ENCODE measurements at places on chromosomes 12 and 14.
A peak's percentile ranks its signal among the peaks of the same experiment; 100 is the strongest.

DNA sequence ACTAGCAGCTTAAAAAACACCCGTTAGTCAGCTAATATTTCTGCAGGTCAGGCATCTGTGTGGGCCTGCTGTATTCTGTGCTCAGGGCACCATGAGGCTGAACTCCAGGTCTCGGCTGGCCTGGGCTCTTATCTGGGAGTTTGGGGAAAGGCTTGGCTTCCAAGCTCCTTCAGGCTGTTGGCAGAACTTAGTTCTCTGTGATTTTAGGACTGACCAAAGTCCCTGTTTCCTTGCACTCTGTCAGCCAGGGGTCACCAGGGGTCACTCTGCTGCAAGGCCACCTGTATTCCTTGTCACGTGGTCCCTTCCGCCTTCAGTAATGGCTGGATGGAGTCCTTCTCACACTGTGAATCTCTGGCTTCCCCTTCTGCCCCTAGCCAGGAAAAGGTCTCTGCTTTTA lies 586.4 kb downstream of the AACS start:
- DNase-seq = no peak

DNA sequence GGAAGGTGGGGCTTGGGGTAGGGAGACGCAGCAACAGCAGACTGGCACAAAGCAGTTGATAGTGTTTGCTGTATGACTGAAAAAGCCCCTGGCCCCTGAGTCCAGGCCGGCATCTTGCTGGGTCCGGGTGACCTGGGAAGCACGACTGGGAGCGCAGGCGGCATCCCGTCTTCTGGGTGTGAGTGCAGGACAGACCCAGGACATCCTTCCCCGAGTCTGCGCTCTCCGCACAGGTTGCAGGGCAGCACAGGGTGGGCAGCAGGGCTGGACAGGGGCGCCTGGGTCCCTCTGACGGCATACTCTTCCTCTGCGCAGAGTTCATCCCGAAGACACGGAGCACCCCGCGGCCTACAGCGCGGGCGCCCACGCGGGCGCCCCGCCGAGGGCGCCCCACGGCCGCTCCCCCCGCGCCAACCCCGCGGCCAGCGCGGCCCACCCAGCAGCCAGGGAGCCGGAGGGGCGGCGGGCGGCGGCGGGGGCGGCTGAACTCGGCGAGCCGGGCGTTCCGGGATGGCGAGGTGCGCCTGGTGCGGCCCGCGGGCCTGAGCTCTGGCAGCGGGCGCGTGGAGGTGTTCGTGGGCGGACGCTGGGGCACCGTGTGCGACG lies 9.2 kb upstream of the CYP46A1 start:
- DNase-seq = no peak

GRCh38 chr14:49159081-49159480 lies 427.1 kb downstream of the RPS29 start:
- DNase-seq = no peak

DNA sequence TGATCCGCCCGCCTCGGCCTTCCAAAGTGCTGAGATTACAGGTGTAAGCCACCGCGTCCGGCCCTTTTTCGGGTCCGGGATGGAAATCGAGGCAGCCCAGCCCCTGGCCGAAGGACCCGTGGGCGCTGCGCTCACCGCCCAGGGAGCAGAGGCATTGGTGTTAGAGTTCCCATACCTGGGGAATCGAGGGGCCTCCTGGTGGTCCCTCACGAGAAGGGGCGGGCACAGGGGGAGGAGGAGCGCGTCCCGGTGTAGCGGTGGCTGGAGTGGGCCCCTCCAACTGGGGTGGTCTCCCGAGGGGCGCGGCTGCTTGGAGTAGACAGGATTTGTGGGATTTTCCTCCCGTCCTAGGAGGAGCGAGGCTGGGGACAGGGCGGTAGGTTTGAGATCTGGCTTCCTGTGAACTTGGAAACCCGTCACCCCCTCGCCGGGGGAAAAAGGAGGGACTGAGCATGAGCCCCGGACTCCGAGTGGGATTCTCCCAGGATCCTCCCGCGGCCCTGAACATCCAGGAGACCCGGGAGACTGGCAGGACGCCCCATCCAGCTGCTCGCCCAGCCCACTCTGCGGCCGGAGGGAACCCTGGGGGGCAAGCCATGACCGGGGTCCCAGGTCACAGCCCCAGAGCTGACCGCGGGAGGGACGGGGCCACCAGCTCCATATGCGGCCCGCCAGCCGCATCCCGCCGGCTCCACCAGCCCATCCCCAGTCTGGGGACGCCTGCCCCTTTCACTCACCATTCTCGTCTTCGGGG lies 70.9 kb downstream of the ASCL4 start:
- no peak for DNase-seq

DNA sequence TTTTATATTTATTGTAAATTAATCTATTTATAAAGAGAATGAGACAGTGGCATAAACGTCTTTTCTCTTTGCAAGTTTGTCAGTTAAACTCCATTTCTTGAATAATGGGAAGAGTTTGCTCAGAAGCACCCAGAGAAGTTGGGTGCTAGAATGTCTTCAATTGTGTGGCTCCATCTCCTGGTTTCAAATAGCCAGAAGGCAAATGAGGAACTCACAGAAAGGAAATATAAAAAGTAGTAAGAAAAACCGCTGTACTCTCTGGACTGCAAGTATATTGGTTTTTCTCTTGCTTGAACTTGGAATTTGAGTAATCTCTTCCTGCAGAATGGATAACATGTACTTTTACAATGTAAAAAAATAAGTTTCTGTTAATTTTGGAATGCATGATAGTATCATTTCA lies 217.5 kb downstream of the DPY19L2 start:
- no peak for DNase-seq

- no peak for DNase-seq
These were observed 101.1 kb downstream of the C12orf75 start for GRCh38 chr12:105431537-105432100.

- DNase-seq = peak; percentile 26
These were observed 963 bp downstream of the ATL1 start for GRCh38 chr14:50560931-50561285.

DNA sequence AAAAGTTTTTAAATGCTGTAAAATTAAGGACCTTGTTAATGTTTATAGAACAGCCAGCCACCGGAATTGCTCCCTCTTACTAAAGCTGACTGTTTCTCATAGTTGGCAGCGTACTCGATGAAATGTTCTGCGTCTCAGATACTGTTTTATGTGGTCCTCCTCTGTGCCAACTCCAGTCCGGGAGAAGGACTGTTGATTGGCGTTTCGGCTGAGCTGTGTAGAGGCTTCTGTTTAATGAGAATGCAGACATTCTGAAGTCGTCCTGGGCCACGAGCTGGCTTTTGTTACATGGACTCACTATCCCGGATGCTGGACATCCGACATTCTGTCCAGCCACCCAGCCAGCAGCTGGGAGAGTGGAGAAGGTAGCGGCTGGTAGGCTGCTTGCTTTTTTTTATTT lies 75.4 kb downstream of the WDR20 start:
- DNase-seq = no peak

GRCh38 chr14:88962356-88962755 lies 137.9 kb downstream of the TTC8 start:
- no peak for DNase-seq

DNA sequence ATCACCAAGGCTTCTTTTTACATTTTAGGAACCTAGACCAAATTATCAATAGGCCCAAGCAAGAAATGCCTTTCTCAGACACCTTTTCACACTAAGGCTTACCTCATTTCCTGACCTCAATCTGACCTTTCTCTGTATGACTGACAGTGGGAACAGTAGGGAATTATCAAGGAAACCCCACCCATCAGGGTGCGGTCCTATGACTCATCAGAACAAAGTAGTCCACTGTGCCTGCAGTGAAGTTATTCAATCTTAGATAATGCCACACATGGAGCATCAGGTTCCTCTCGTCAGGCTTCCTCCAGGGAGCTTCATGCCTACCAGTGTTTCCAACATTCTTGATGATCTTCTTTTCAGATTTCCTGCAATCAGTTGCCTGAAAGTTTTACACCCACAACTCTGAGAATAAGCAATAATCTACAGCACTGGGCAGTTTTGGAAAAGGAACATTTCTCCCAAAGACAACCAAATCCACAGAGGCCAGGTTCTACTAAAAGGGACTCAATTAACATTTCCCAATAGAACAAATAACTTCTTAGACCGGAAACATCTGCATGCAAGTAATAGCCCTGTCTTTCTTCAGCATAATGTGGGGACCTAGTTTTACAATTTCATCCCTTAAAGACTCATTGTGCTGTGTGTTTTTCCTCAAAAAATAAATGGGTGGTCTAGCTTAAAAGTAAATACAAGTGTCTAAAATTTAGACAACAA lies 35.9 kb upstream of the TMTC2 start:
- peak; percentile 40 for DNase-seq

- no peak for DNase-seq
These were observed 13.3 kb downstream of the REM2 start for GRCh38 chr14:22896356-22896755.

DNA sequence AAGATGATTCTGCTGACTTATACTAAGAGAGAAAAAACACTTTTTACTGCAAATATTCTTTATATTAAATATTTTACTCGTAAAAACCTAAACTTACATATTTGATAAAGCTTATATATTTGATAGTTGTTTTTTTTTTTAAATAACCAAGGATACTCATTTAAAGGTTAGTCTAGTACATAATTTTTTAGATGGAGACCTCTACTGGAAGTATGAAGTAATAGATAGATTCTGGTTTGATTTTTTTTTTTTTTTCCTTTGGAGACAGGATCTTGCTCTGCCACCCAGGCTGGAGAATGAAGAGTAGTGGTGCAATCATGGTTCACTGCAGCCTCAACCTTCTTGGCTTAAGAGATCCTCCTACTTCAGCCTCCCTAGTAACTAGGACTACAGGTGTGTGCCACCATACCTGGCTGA lies 16.4 kb downstream of the ARID2 start:
- DNase-seq = no peak

- DNase-seq = no peak
These were observed 893.3 kb upstream of the MDGA2 start for GRCh38 chr14:48568688-48569087.

DNA sequence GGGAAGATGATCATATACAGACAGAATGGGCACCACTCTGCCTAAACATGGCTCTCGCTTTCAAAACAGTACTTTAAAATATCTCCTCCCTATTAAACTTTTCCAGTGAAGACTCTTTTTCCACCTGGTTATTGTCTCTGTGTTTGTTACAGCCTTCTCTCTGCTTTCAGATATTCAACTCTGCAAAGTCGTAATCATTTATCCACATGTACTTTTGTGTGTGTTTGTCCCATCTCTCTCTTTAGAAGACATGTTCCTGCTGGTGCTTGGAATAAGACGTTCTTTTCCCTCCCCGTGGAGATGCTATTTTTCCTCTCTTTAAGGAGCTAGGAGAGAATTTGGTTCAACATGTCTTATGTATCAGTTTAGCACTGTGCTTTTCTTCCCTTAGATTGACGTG lies 45.1 kb downstream of the ETV6 start:
- no peak for DNase-seq

DNA sequence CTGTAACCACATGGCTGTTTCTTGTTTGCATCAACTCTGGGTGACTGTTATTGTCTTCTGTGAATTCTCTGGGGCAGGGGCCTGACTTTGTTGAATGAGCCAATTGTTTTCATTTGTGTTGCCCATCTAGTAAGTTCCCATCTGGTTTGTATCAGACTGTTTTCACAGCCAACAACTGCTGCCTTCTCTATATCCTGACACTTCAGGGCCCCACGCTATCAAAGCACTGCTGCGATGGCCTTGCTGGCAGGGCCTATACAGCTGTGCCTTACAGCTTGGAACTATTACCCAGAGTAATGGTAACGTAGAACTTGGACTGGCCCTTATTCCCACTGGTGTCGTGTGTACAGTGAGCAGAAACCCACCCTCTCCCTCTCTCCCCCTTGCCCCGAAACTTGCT lies 104.3 kb upstream of the DACT1 start:
- DNase-seq = no peak

DNA sequence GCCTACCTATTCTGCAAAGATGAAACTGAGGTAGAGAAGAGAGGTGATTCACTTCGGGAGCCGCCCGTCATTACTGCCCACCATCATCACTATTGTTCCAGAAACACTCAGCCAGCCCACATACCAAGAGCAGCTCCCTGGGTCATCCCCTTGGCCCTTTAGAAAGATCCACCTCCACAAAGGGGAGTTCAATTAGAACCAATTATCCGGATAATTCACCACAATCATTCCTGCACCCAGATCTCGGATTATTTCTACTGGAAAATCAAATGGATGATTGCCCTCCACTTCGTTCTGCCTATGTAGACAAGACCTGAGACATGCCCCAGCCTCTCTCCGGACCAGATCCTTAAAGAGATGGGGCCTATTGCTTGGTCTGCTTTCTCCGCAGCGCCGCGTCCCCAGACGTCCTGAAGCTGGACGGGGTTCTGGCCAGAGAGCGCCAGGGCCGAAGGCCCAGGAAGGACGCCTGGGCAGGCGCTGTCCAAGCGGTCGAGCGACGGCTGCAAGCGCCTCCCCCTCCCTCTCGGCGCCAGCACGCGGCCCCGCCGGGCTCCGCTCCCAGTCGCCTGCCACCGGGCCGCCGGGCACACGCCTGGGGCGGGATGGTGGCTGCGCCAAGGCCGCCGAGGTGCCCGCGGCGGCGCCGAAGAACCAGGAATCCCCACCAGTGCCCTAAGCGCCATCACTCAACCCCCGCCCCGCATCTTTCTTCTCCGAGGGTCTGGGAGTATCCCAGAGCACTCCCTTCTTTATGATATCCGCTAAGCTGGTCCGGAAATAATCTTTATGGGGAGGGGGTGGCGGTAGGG lies 1.3 kb upstream of the ASCL1 start:
- DNase-seq = no peak

- no peak for DNase-seq
These were observed 117.8 kb downstream of the PHLDA1 start for GRCh38 chr12:75913502-75914351.

GRCh38 chr12:45655186-45655585 lies 74.3 kb upstream of the ARID2 start:
- DNase-seq = peak; percentile 52

- peak; percentile 69 for DNase-seq
These were observed 1.0 kb downstream of the ITFG2 start for GRCh38 chr12:2813214-2814185.

DNA sequence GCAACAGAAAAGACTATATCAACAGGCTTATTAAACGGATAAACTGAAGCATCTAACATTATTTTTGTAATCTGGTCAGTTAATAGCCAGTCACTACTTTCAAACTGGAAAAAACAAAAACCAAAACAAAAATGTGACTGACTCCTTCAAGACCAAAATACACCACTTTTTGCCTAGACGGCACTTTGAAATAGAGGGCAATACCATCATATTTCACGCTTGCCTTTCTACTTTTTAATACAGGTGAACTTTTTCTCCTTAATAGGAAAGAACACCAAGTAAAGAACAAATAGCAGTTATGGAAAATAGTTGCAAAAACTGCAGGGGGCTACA lies 550 bp upstream of the NUP107 start:
- DNase-seq = no peak

Measured in A549 (cell line).